SJSA1 (cell line): ENCODE measurements at places on chromosomes 12 and 14. TPM values are rescaled to one million over a fixed set of nuclear protein-coding genes. Genes with fewer than 3 reads are reported as not detected.

The NEMP1 gene
- 31.5 and 40.3 TPM in 2 replicates for total RNA-seq

The MAP3K9 gene
- total RNA-seq: 0.22 and 0.68 TPM in 2 replicates

The EML5 gene
- total RNA-seq: 0.03 TPM in 1 of 2 replicates, not detected in the other

The CTSG gene
- not detected in 2 replicates for total RNA-seq

The PMEL gene
- 0.34 TPM in 1 of 2 replicates, not detected in the other for total RNA-seq

The SIX1 gene
- total RNA-seq: 3.7 and 9.0 TPM in 2 replicates
